Stimulated activated CD4-positive, alpha-beta T cell treated with anti-CD3 and anti-CD28 coated beads, Interleukin-4, amount 100 ng/mL, for 1 hour (primary cell): ENCODE measurements at places on chromosomes 2 and 18.

DNA sequence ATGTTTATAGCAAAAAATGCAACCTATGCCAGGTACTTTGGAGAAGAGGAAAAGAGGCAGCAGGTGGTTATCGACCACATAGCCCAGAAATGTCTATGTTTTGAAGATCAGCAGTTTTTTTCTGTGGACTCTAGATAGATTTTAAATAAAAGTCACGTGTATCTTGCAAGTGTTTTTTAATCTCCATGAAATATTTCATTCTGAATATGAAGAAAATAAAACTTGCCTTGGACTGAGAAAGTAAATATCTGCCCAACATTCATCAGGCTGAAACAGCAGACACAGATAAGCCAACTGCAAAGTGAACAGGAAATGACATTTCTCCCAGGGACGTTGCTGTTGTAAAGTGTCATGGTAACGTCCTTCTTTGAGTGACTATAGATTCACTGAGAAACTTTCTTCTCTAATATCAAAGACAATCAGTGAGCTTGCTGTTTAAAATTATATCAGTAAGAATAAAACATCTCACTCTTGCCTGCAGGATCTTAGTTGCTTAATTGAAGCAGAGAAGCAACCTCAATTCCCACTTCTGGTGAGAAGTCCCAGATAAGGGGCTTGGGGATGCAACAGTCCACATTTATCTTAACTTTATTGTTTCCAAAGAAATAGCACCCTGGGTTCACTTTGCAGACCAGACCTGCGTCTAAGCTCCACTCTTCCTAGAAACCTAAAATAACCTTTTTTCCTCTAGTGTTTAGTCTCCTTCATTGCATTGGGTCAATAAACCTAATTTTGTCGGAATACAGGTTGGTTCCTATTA lies 6.3 kb downstream of the MYOM1 start:
- no peak for DNase-seq

DNA sequence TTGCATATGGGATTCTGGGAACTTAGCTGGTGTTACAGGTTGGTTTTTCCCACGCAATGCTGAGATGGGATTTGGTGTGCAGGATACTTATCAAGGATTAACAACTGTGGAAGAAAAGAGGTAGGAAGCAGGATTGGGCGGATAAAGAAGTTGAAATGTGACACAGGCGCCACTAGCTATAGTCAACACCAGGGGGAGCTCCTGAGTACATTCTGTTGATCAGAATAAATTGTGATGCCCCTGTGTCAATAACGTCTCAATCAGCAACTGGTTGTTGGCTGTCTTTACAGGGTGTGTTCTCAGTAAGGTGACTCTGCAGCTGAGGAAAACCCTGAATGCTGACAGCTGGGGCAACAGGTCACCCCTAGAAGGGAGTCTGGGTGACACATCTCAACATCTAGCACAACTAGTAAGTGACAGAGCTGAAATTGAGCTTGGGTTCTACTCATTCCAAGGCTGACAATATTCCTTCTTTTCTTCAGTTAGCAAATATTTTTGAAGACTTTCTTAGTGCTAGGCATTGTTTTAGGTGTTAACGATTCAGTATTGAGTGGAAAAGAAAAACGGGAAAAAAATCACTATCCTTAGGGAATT lies 143.0 kb downstream of the ARL6IP6 start:
- no peak for DNase-seq

DNA sequence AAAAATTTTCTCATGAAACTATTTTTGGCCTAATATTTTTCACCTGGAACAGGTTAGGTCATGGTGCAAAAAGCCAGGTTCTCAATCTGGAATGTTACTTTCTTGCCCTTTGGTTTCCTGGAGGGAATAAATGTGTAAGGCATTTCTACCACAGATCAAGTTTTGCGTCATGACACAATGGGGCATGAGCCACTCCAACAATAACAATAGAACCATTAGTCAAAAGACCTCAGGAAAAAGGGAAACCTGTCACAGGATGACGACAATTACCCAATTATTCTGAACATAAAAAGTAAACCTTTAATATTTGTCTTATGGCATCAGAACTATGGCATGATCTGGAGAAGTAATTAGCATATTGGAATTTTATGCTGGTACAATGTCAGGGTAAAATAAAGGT lies 88.2 kb upstream of the HNRNPA3 start:
- DNase-seq, result no peak

DNA sequence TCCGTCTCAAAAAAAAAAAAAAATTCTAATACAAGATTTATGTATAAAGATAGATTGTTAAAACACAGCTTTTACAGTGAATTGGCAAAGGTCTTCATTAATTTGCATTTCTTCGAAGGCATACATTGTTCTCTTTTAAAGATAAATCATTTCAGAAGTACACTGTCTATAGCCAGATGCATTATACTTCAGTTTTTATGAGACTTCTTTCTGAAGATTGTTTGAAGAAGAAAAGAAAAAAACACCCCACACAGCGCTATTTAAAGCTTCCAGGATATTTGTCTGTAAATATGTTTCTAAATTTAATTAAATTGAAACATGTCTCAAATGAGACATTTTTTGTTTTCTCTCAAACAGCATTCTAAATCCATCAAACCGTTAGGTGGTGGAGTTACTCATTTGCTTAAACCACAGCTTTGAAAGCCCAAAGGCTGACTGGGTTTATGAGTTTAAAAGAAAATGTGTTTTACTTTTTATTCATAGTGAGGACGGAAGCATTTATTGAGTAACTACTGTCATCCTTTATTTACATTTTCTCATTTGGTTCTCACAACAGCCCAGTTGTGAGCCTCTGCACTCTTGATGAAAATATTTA lies 42.4 kb upstream of the C1GALT1C1L start:
- DNase-seq, result no peak

DNA sequence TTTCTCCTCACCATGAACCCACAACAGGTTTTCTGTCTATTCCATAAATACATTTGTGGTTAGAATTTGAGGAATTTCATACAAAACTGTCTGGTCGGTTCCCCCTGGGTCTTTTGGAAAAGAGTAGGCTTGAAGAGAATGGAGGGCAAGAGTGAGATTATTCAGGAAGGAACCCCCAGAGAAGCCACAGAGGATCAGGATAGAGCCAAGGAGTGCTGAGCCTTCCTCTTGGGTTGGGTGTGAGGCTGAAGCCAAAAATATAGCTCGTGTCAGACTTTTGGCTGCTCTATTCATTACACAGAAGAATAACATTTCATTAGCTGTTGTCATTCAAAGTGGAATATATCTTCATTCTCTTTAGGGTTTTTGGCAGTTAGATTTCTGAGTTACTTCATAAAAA lies 45.9 kb upstream of the YES1 start:
- DNase-seq, result no peak

DNA sequence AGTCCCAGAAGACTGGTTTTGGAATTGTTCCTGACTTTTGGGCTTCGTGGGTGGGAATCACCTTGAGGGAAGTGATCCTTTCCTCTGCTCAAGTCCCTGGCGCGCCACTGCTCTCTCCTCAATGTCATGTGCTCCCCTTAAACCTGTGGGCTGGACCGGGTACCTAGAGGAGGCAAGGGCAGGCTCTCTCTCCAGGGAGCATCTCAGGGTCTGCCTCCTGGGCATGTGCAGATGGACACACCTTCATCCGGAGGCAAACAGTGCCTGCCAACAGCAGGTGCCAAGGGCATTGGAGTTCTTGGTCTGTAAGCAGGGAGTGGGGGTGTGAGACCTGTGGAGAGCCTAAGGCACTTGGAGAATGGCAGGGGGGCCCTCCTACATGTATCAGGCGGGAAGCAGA lies 142.6 kb downstream of the INHBB start:
- no peak for DNase-seq

- DNase-seq, result no peak
These were observed 24.2 kb downstream of the PRPF40A start for GRCh38 chr2:152693033-152693432.

DNA sequence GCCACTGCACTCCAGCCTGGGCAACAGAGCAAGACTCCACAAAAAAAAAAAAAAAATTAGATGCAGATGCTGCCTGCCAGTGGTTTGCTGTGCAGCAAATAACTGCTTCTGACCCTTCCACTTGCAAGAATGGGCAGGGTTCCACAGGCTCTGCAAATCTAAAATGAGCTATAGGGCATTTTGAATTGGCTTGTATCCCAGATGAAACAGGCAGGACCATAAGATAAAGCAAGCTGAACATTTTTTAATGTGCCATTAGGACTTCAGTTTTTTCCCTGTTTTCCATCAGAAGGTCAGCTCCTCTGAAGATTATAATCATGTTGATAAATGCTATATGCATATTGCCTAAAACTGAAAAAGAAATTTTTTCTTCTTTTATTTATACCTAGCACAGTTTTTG lies 15.7 kb upstream of the FZD7 start:
- no peak for DNase-seq

- no peak for DNase-seq
These were observed 13.2 kb downstream of the EVA1A start for GRCh38 chr2:75547345-75548035.

GRCh38 chr2:30566631-30567030 lies 119.6 kb downstream of the LCLAT1 start:
- DNase-seq, result no peak

GRCh38 chr2:675982-676646 lies 1.1 kb downstream of the TMEM18 start:
- DNase-seq, result peak; percentile 45
